Ecto neural progenitor cell (in vitro differentiated cells): ENCODE measurements at places on chromosomes 3 and 15.

GRCh38 chr3:195697582-195698324 is 23.0 kb upstream of the MUC20 start:
- no peak for DNase-seq

- no peak for DNase-seq
Measured at GRCh38 chr3:68479779-68480178, 452.6 kb downstream of the TAFA4 start.

DNA sequence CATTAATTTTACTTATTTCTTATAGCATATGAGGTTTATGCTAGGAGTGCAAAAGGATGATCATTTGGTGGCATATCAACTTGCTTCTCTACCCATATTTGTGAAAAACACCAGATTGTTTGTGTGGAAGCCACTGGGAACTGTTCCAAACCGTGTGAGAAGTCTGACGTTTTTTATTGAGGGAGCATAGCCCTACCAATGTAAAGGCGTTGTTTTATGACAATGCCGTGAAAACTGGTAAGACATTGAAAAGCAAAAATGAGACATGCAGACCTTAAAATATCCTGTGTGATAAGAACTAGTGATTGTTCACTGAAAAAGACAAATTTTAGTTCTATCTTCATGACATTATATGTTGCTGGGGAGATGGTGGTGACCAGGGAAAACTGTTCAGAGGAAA is 87.8 kb downstream of the CHL1 start:
- no peak for DNase-seq

- DNase-seq = no peak
Measured at GRCh38 chr15:24985224-24985623, 30.4 kb downstream of the SNRPN start.

DNA sequence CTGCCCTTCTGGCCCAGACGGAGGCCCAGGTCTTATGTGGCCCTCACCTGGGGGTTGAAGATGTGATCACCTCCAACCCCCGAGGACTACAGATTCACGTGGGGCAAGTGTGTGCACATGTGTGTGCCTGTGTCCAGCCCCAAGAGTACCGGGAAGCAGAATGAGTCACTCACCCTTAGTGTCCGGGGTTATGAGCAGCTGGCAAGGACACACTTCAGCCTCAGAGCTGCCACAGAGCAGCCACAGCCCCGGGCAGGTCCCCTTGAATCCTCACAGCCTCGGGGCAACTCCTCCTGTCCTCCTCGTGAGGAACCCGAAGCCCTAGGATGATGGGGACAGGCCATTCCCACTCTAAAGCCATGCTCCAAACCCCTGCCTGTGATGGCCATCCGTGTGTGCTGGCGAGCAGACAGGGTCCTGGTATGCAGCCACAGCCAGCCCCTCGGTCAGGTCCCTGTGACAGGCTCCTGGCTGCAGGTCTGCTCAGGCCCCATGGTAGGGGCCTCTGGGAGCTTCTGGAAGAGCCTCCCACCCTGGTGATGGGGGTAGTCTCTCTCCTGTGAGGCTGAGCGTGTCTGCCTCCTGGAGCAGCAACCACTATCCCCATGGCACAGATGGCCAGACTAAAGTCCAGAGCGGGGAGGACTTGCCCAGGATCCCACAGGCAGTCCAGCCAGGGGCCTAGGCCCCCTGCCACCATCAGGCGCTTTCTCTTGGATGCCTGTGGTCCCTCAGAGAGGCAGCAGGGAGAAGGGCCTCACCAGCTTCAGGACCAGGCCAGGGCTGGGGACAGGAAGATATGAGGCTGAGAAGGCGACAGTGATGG is 852 bp downstream of the STAB1 start:
- no peak for DNase-seq

- no peak for DNase-seq
Measured at GRCh38 chr3:11727207-11727606, 83.5 kb upstream of the VGLL4 start.

DNA sequence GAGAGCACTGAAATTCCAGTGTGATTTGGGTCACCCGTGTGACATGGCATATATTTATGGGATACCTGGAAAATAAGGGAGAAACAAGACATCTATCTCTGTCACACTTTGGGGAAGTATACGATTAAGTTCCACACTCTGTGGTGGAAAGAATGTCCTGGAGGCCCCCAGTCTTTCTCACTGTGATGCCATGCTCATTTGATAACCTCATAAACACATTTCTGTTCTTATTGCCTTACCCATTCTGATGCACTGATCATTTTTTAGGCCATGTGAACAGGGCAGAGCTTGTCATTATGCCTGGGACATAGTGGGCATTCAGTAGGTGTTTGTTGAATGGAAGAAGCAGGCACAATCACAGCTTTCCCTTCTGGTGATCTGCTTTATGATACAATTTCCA is 349.4 kb upstream of the TPRG1 start:
- DNase-seq = no peak

- no peak for DNase-seq
Measured at GRCh38 chr15:89307791-89308190, 26.8 kb downstream of the POLG start.

DNA sequence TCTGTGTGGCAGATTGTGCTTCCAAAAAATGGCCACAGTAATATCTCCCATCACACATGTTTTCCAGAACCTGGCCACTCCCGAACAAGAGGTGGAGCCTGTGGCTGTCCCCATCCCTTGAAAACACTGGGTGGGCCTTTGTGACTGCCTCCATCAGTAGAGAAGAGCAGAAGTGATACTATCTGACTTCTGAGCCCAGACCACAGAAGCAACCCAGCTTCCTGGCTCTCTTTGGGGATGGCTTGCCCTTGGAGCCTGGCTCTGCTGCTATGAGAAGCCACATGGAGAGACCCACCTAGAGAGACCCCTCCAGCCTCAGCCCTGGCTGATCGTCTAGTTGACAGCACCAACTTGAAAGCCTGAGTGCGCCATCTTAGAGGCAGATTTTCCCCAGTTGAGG is 39.8 kb upstream of the CMTM8 start:
- DNase-seq = no peak

- no peak for DNase-seq
Measured at GRCh38 chr15:71728881-71729280, 81.5 kb upstream of the NR2E3 start.

DNA sequence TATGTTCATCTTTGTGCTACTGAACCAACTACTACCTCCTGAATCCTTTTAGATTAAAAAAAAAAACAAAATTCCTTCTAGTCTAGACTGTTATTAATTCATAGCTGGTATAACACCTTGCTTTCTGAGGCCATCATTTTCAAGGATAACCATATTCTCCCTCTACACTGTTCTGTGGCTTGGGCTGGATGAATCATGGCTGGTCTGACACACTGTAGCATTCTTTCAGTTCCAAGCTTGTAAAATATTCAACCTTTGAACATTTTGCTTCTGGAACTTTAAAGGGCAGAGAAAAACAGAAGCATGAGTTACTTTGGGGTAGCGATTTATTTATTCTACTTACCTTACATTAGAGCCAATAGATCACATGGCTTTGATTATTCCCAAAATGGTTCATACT is 7.6 kb downstream of the HSPBAP1 start:
- no peak for DNase-seq

DNA sequence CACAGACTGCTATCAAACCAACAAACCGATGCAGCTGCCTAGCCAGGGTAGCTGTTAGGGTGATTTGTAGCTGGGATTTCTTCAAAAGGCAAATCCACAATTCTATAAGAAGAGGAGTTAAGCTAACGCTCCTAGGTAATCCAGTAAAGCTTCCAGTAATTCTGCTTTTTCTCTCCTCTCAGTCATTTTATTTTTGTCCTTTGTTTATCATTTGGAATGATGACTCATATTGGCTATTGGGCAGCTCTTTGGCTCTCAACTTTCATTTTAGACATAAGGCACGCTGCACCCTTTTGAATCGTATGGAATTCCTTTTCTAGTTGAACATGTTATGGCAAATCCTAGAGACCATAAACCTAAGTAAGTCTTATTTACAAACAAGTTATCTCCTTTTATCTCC is 53.2 kb upstream of the PPARG start:
- no peak for DNase-seq

DNA sequence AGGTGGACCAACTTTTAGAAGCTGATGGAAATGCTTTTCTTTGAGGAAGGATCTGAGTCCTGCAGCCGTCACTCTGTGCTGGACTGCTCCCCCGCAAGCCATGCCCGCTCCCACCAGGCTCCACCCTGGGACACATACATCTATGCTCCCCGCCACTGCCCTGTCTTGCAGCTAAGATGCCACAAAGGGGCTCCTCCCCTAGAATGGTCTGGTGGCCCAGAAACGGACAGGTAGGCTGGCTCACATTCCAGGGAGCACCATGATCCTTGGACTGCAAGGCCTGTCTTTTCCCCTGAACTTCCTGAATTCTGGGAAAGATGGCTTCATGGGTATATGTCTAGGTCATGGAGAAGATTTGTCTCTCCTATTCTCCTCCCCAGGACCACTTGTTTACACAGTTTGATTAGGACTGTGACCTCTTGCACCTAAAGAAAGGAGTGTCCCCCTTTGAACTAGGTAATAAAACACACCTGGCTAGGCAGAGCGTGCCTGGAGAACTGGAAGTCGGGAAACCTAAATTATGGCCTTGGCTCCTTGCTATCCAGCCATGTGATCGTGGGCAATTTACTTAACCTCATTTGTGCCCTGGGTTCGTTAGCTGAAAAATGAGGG is 220.9 kb upstream of the BHLHE40 start:
- no peak for DNase-seq

DNA sequence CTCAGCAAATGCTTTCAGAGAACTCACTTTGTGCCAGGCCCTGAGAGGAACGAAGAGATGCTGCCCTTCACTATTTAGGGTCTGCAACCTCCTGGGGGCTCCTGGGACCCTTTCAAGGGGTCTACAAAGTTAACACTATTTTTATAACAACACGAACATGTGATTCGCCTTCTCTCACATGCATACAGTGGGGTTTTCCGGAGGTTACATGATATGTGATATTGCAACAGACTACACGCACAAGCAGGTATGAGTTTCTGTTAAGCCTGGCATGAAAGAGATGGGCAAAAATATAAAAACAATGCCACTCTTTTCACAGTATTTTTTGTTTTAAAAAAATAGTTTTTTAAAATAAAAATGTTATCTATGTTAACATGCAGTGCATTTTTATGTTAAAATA is 10.3 kb downstream of the STARD5 start:
- DNase-seq = no peak

DNA sequence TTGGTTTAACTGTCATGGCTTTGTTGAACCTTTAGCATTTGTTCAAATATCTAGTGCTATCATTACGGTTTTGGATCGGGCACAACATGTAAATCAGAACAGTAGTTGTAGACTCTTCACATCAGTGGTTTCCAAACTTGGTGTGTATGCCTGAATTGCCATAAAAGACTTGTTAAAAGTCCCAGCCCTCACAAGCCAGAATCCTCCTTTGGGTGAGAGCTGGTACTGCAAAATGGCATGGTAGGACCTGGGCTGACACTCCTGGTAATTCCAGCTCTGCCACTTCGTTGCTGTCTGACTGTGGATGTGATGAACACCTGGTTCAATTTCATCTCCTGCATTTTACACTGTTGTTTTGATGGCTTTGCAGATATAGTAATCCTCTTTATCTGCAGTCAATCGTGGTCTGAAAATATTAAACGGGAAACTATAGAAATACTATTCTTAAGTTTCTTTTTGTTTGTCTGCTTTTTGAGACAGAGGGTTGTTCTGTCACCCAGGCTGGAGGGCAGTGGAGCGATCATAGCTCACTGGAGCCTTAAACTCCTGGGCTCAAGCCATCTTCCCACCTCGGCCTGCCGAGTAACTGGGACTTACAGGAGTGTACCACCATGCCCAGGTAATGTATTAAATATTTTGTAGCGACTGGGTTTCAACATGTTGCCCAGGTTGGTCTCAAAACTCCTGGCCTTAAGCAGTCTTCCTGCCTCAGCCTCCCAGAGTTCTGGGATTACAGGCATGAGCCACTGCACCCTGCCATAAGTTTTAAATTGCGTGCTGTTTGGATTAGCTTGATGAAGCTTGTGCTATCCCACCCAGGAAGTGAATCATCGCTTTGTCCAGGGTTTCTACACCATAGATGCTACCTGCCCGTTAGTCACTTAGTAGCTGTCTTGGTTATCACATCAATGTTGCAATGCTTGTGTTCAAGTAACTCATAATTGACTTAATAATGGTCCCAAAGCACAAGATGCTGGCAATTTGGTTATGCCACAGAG is 61.6 kb downstream of the RAB7A start:
- DNase-seq = no peak

- no peak for DNase-seq
Measured at GRCh38 chr15:66721501-66721937, 19.5 kb downstream of the SMAD6 start.
